Testis (tissue), 5 donors: ENCODE measurements at places on chromosomes 6 and 20. TPM values are rescaled to one million over a fixed set of nuclear protein-coding genes. Genes with fewer than 3 reads are reported as not detected.

PRSS16 gene
- total RNA-seq = 8.6 TPM

AIF1 gene
- total RNA-seq = 6.3 TPM

SLCO4A1 gene
- total RNA-seq = 14.2 TPM

MEP1A gene
- total RNA-seq = 0.63 TPM

ARFGEF3 gene
- 2.9 TPM for total RNA-seq

ISM1 gene
- 0.50 TPM for total RNA-seq

RAET1E gene
- total RNA-seq = 0.31 TPM

MYB gene
- 1.5 TPM for total RNA-seq

VSX1 gene
- 0.16 TPM for total RNA-seq

NKX2-2 gene
- not detected for total RNA-seq

FAM83C gene
- 0.43 TPM for total RNA-seq

LIN28B gene
- total RNA-seq = 7.3 TPM

MMP24 gene
- 1.1 TPM for total RNA-seq

PLCG1 gene
- total RNA-seq = 186 TPM

WFDC12 gene
- total RNA-seq = not detected

CST2 gene
- not detected for total RNA-seq

CRIP3 gene
- 33.4 TPM for total RNA-seq

ULBP3 gene
- 33.5 TPM for total RNA-seq

WFDC2 gene
- total RNA-seq = 32.0 TPM

SLC9A8 gene
- 33.0 TPM for total RNA-seq

FLRT3 gene
- 12.3 TPM for total RNA-seq

GTSF1L gene
- 202 TPM for total RNA-seq

SLC35D3 gene
- total RNA-seq = not detected

GRIK2 gene
- 12.4 TPM for total RNA-seq

PRPH2 gene
- 6.6 TPM for total RNA-seq

ARHGAP40 gene
- total RNA-seq = 1.5 TPM

HS3ST5 gene
- 0.16 TPM for total RNA-seq

LY6G6F gene
- total RNA-seq = not detected
